ENCODE measurements at places on chromosomes 6 and 20. TPM values are rescaled to one million over a fixed set of nuclear protein-coding genes. Genes with fewer than 3 reads are reported as not detected.

DNA sequence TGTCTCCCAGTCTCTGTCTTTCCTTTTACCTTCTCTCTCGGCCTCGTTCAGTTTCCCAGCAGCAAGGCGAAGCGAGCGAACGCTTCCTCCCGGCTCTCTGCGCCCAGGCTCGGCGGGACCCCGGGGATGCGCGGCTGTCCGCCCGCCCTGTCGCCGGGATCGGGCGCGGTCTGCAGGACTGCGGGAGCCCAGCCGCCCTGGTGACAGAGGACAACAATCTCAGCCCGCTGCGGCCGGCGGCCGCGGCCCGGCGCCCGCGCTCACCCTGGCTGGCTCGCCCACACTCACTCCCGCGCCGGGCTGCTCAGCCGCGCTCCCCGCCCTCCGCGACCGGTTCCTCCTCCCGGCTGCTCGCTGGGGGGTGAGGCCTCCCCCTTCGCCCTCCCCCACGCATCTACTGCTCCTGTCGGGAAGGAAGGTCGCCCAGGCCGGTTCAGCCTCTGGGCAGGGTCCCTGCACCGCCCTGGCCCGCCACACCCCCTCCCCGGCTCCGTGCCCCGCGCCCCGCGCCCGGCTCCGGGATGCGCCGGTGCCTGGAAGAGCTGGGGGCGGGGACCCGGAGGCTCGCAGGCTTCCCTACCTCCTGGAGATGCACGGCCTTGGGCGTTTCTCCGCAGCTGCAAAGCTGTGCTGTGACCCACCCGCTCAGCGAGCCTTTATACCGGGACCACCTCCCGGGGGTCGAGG, 410 bp downstream of the SYNE1 start:
- no peaks in the 10 kb centered on the region for H3K36me3 ChIP-seq
- peaks cover 40% of the 10 kb centered on the region for H3K27me3 ChIP-seq
- H3K27ac ChIP-seq: no peak overlapping the region
- peak; percentile 25 for DNase-seq
- H3K4me1 ChIP-seq: peaks cover 5% of the 10 kb centered on the region

The BTNL2 gene
- not detected for total RNA-seq

- peaks cover 19% of the 10 kb centered on the region for H3K27me3 ChIP-seq
- peaks cover 5% of the 10 kb centered on the region for H3K36me3 ChIP-seq
- DNase-seq: no peak
- peaks cover 26% of the 10 kb centered on the region for H3K4me1 ChIP-seq
- no peak overlapping the region for H3K4me3 ChIP-seq
Measured at GRCh38 chr6:36025932-36026327, 1.5 kb upstream of the SLC26A8 start.

- no peak overlapping the region for H3K4me3 ChIP-seq
- H3K36me3 ChIP-seq: peaks cover 18% of the 10 kb centered on the region
- DNase-seq: no peak
Measured at GRCh38 chr6:131058236-131058635, 4.8 kb downstream of the EPB41L2 start.

The RBBP8NL gene
- not detected for total RNA-seq

DNA sequence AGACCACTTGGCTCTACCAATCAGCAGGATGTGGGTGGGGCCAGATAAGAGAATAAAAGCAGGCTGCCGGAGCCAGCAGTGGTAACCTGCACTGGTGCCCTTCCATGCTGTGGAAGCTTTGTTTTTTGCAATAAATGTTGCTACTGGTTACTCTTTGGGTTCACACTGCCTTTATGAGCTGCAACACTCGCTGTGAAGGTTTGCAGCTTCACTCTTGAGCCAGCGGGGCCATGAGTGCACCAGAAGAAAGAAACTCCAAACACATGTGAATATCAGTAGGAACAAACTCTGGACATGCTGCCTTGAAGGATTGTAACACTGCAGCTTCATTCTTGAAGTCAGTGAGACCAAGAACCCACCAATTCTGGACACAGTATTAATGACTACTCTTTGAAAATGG, 89.9 kb upstream of the MBOAT1 start:
- H3K4me1 ChIP-seq: no peaks in the 10 kb centered on the region
- no peak overlapping the region for H3K27ac ChIP-seq
- DNase-seq: no peak

DNA sequence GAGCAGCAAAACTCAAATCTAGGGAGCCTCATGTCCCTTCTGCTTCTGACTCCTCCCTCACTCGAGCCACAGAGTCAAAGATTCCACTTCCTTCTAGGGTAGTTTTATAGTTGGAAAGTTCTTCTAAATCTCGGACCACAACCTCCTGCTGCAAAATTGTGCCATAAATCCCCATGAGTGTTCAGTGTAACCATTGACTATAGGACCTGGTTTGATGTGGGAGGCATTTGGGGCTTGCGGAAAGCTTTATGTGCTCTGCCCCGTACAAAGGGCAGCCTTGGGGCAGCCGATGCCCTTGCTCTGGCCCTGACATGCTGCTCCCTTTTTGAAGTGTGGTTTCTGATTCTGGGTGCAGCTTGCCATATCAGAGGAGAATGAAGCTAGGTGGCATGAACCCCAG, 43.6 kb upstream of the IER3 start:
- peaks cover 7% of the 10 kb centered on the region for H3K36me3 ChIP-seq
- H3K27ac ChIP-seq: peak overlapping the region; percentile 96
- peak overlapping the region; percentile 59 for H3K4me3 ChIP-seq
- H3K4me1 ChIP-seq: peaks cover 67% of the 10 kb centered on the region
- no peaks in the 10 kb centered on the region for H3K27me3 ChIP-seq
- peak; percentile 75 for DNase-seq

DNA sequence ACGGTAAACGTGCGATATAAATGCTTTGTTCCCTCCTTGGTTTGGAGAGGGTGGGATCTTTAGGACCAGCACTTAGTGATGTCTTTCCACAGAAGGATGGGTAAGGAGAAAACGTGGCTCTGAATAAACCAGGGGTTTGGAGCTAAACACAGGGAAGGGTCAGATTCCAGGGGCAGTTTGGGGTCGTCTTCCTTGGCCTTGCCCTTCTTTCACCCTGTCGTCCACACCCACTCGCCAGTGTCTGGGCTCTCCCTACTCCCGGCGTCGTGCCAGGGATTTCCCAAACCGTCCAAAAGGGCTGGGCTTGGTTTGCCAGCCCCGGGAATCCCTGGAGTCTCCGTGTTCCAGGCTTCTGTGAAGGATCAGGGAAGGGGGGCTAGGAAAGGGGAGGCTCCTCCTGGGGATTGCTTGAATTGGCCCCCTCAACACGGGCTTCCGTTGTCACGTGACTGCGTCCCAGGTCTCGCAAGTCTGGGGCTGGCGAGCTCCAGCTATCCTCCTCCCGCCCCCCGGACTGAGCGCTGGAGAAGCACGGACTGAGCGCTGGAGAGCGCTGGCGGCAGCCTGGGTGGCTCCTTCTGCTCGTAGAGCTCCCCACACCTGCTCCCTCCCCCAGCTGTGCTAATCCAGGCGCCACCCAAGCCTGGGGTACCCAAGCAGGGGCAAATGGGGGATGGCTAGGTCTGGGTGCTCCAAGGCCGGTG, 9.4 kb upstream of the ARMC12 start:
- peak overlapping the region; percentile 91 for H3K27ac ChIP-seq
- peak overlapping the region; percentile 62 for H3K4me3 ChIP-seq
- H3K4me1 ChIP-seq: peaks cover 82% of the 10 kb centered on the region
- H3K36me3 ChIP-seq: no peaks in the 10 kb centered on the region
- H3K27me3 ChIP-seq: no peaks in the 10 kb centered on the region
- DNase-seq: no peak

The ZNF334 gene
- 4.9 TPM for total RNA-seq

GRCh38 chr6:41334482-41335040, 847 bp upstream of the NCR2 start:
- DNase-seq: no peak
- no peak overlapping the region for H3K4me3 ChIP-seq
- H3K4me1 ChIP-seq: peaks cover 33% of the 10 kb centered on the region
- H3K27me3 ChIP-seq: no peaks in the 10 kb centered on the region
- H3K36me3 ChIP-seq: no peaks in the 10 kb centered on the region

DNA sequence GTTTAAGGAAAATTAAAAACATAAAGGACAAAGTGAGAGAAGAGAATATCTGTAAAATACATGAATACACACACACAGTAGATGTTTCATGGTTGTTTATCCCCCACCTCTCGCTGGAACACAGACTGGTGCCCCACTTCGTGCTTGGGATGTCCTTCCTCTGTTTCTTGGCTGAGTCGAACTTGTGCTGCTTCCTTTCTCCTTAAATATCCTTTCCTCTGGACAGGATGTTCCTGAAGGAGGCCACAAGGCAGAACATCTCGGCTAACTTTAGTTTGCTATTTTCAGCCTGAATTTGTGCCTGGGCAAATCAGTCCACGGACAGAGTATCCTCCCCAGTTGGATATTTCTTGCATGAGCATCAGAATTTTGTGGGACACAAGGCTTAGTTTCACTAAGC, 54.7 kb upstream of the ZMYND8 start:
- no peak for DNase-seq
- peaks cover 26% of the 10 kb centered on the region for H3K4me1 ChIP-seq
- H3K27ac ChIP-seq: no peak overlapping the region
- no peaks in the 10 kb centered on the region for H3K27me3 ChIP-seq
- no peak overlapping the region for H3K4me3 ChIP-seq

GRCh38 chr6:157763904-157764177, 59.2 kb upstream of the SNX9 start:
- H3K36me3 ChIP-seq: no peaks in the 10 kb centered on the region
- H3K27ac ChIP-seq: peak overlapping the region; percentile 91
- DNase-seq: no peak
- peaks cover 87% of the 10 kb centered on the region for H3K4me1 ChIP-seq
- H3K27me3 ChIP-seq: peaks cover 2% of the 10 kb centered on the region

- H3K36me3 ChIP-seq: peaks cover 24% of the 10 kb centered on the region
- H3K4me1 ChIP-seq: peaks cover 19% of the 10 kb centered on the region
- DNase-seq: no peak
- no peak overlapping the region for H3K27ac ChIP-seq
- H3K27me3 ChIP-seq: no peaks in the 10 kb centered on the region
- H3K4me3 ChIP-seq: no peak overlapping the region
Measured at GRCh38 chr20:62800314-62801259, 4.0 kb upstream of the OGFR start.

DNA sequence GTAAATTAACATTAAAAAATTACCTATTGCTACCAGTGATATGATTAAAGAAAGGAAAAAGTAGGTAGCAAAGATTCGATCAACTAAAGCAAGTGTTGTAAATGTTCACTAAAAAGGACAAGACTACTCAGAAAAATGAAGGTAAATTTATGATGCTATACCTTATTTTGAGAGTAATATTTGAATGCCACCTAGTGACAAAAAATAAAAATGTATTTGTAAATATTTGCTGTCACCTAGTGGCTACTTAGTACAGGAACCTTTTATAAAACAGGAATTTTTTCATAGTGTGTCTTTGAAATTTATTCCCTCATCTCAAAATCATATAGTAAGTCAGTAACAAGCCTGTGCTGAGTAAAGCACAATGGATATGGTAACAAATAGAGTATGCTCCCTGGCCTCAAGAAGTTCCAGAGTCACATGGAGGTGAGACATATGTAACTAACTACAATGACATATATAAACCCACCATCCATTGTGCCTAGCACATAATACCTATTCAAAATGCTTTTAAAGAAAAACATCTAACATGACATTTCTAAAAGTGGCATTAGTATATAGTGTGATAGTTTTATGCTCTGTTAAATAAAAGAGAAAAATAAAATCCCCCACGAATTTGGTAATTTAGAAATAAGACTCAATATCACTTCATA, 193.1 kb upstream of the SIM1 start:
- H3K4me1 ChIP-seq: no peaks in the 10 kb centered on the region
- H3K4me3 ChIP-seq: no peak overlapping the region
- H3K27ac ChIP-seq: no peak overlapping the region
- H3K27me3 ChIP-seq: no peaks in the 10 kb centered on the region
- H3K36me3 ChIP-seq: peaks cover 10% of the 10 kb centered on the region
- DNase-seq: no peak

The GPX5 gene
- total RNA-seq: not detected

The THBS2 gene
- total RNA-seq: not detected

DNA sequence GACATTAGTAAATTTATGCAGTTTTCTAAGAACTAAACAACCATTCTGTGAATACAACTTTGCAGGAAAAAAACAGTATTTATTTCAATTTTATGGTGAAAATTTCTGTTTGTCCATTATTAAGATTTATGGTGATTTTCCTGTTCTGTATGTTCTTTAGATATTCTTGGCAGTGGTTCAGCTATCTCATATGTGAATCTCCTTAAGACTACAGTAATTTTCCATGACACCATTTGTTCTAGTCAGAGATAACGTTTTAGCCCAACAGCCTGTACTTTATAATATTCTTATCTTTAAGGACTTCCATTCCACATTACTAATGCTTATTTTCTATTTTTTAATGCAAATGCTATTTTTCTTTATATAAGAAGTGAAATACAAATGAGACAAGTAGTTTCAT, 504.0 kb downstream of the RFPL4B start:
- H3K4me1 ChIP-seq: no peaks in the 10 kb centered on the region
- H3K27me3 ChIP-seq: no peaks in the 10 kb centered on the region
- no peak overlapping the region for H3K27ac ChIP-seq
- no peaks in the 10 kb centered on the region for H3K36me3 ChIP-seq
- no peak overlapping the region for H3K4me3 ChIP-seq

GRCh38 chr6:127092466-127092865, 26.0 kb upstream of the RSPO3 start:
- no peaks in the 10 kb centered on the region for H3K27me3 ChIP-seq
- H3K27ac ChIP-seq: no peak overlapping the region
- no peaks in the 10 kb centered on the region for H3K4me1 ChIP-seq
- H3K4me3 ChIP-seq: no peak overlapping the region

- peak overlapping the region; percentile 4 for H3K4me3 ChIP-seq
- peaks cover 21% of the 10 kb centered on the region for H3K4me1 ChIP-seq
- peak overlapping the region; percentile 45 for H3K27ac ChIP-seq
- no peaks in the 10 kb centered on the region for H3K36me3 ChIP-seq
Measured at GRCh38 chr6:27161946-27162603, 85.4 kb upstream of the PRSS16 start.

DNA sequence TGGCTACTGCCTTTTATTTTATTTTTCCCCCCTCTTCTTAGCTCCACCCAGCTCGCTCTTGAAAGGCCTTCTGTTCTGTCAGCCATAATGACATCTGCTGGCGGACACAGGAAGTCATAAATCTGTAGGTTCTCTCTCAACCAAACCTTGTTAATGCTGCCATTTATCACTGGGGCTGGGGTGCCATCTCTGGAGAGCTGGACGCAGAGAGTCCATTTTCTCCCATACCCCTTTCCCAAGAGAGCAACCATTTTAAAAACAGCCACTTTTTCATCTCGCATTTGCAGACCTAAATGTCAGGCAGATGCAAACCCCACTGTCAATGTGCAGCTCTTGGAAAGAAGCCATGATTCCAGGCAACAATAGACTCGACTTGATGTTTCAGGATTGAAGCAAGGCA, 13.0 kb upstream of the TSHZ2 start:
- H3K4me1 ChIP-seq: peaks cover 7% of the 10 kb centered on the region
- DNase-seq: peak; percentile 7
- no peak overlapping the region for H3K27ac ChIP-seq

The CD164 gene
- 215 TPM for total RNA-seq

All from activated CD4-positive, alpha-beta T cell treated with anti-CD3 and anti-CD28 coated beads for 36 hours (primary cell).